Activated CD4-positive, alpha-beta T cell treated with anti-CD3 and anti-CD28 coated beads, Interleukin-2, amount 10 ng/mL, durations not matched to agents 7 days and 5 days (primary cell): ENCODE measurements at places on chromosomes 2 and 18.

DNA sequence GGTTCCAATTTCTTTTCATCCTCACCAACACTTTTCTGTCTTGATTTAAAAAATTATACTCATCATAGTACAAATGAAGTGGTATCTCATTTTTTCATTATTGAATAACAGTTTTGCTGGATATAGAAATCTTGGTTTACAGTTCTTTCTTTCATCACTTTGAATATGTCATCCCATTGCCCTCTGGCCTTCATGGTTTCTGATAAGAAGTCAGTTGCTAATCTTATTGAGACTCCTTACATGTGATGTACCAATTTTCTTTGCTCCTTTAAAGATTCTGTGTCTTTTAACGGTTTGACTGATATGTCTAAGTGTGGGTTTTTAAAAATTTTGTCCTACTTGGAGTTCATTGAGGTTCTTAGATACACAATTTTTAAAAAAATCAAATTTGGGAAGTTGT lies 35.0 kb downstream of the SLC3A1 start:
- DNase-seq: no peak

DNA sequence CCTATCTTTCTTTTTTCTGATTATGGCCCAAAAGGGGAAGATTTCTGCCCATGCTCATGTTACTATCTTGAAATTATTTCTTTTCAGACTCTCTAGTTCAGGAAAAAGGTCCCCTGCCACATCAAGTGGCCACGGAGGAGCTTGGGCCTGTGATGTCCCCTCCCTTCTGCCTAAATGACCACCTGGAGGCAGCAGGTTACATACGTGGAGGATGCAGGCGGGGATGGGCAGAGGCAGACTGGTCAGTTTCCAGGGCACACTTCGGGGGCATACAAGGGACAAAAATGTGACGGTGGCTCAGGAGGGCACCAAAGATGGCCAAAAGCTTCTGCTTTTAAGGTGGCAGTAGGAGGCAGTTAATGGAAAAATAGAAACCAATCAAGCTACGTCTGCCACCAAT lies 30.7 kb upstream of the STEAP3 start:
- DNase-seq: no peak

DNA sequence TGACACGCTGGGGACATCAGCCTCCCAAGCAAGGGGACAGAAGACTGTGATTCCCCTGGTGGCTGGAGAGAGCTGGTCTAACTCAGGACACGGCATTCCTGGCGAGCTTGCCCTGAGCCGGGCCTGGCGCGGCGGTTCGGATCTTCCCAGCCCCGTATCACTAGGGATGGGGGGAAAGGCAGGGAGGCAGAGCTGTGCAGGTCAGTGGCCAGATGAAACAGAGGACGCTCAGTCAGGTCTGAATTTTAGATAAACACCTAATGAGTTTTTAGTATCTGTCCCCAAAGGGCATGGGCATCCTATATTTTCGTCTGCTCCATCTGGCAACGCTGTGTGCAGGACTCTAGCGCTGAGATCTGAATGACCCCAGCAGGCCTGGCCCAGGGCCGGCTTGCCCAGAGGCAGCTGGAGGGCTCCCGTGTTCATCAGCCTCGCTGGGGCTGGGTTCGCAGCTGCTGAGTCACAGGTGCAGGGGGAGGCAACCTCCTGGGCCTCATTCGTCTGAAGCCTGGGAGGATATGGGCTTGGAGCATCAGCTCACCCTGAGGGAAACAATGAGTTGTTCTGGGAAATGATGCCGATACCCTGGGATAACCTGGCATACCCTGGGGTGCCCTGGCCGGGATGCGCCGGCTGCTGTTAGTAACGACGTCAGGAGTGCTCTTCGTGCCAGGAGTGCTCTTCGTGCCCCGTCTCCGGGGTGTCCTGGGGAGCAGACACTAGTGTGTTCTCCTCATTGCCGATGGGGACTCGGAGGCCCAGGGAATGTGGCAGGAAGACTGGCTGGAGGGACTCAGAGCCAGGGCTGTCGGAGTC lies 48.1 kb upstream of the HPCAL1 start:
- DNase-seq: no peak

DNA sequence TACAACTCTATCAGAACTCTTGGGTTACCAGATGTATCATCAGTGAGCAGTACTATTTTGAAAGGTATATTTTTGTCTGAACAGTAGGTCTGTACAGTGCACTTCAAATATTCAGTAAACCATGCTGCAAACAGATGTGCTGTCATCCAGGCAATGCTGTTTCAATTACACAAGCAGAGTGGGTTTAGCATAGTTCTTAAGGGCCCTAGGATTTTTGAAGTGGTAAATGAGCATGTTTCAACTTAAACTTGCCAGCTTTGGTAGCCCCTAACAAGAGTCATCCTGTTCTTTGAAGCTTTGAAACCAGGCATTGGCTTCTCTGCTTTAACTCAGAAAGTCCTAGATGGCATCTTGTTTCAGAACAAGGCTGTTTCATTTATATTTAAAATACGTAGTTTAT lies 1519.9 kb downstream of the SUCLG1 start:
- no peak for DNase-seq

- no peak for DNase-seq
Observed at GRCh38 chr2:67760995-67761394, 301.8 kb downstream of the C1D start.

- DNase-seq: peak; percentile 86
Observed at GRCh38 chr2:39227628-39228412, 15.9 kb downstream of the CDKL4 start.

DNA sequence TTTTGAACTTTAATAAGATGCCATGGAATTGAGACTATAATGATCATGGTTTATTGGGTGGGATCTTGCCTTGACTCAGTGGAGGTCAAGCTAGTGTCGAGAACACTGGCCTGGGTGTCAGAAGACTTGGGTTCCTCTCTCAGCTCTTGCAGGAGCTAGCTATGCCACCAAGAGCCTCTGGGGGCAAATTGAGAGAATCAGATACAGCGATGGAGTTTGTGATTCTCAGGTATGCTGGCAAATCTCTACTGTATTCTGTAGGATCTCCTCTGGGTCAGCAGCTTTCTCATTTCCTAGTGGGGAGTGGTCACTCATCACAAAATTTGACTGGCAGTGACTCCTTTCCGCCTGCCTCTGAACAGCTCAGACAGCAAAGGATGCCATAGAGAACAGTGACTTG lies 477.0 kb downstream of the RNF144A start:
- no peak for DNase-seq

DNA sequence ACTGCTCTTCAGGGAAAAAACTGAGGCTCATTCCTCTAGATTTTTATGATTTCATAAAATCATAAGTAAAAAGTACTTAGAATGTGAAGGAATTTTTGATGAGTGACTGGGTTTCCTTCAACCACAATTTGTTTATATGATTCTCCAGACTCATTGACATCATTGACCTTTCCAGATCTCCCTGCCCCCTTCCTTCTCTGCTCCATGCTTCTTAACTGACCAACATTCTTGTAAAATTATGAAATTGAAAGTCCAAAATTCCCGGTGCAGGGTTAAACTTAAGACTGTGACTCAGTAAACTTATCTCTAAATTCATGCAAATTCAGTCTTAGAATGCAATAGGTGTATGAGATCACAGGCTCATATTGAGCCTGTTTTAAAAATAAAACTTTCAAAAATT lies 648.9 kb downstream of the TDRD15 start:
- no peak for DNase-seq

DNA sequence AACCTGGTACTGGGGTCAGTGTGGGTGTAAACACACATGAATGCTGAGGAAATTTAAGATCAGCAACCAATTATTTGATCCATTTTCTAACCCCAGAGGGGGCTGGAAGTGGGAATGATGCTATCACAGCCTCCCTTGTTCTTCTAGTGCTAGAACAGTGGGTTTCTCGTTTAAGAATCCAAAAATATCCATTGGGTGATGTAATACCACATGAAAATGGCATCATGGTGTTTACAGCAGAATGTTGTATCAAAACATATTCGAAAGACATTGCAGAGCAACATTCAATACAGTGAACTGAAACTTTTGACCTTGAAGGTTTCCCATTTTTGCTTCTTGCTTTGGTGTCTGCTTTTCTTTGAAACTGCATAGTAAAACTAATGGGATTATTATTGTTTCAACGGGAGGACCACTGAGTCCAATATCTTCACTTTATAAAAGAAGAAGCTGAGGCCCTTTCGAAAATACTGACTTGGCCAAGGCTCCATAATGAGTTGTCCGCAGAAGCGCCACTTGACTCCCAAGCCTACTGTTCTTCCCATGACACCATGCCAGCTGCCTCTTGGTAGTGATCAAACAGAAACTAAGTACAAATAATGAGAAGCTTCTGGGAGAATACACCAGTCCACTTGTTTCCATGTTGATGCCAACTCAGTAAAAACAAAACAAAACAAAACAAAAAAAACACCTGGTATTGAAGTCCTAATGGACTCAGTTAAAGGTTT lies 106.1 kb downstream of the COLEC12 start:
- no peak for DNase-seq

GRCh38 chr2:176494949-176495353 lies 225.7 kb downstream of the MTX2 start:
- no peak for DNase-seq

- no peak for DNase-seq
Observed at GRCh38 chr2:96110621-96111256, 5.6 kb downstream of the ADRA2B start.

DNA sequence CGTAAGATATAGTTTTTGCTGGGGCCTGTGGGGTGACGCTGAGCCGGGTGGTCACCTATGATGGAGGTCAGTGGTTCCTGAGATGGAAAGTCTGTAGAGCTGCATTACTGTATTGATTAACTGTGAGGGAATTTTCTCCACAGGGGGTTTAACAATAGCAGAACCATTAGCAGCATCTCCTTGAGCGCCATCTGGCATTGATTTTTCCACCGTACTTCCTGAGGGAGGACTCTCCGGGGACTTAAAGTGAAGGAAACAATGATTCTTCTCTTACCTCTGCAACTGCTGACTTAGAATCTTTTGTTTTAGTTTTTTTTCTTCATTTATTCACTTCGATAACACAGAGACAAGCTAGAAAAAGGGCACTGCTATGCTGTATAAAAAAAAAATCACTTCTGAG lies 22.6 kb upstream of the RNF125 start:
- DNase-seq: no peak

GRCh38 chr2:10283106-10284062 lies 19.3 kb upstream of the HPCAL1 start:
- DNase-seq: no peak

DNA sequence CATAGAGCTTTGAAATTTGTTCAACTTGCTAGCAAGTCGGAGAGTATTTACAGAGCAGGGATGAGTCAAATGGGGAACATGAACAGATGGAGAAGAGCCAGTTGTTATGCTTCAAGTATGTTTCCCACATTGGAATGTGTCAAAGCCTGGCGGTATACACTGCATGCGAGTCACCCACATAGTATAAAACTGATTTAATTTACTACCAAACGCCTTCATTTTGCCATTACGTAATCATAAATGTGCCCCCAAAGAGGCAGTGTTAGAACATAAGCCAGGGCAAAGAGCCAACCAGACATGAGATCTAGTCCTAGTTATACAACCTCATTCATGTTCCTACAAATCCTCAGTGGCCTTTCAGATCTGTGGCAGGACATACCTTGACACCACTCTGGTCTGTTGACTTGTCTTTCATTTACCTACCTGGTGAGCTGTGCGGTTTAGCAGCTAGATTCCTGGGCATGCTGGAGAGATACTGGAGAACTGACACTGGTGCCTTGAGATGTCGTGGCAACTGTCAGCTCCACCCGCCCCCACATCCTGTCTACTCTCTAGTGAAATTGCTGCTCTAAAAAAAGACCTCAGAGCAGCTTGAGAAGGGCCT lies 21.7 kb upstream of the NRP2 start:
- DNase-seq: peak; percentile 63

GRCh38 chr18:331221-331821 lies 63.5 kb upstream of the THOC1 start:
- DNase-seq: no peak

- DNase-seq: no peak
Observed at GRCh38 chr18:39007031-39007902, 1441.7 kb upstream of the CELF4 start.

GRCh38 chr2:17303521-17303920 lies 214.7 kb downstream of the RAD51AP2 start:
- no peak for DNase-seq

DNA sequence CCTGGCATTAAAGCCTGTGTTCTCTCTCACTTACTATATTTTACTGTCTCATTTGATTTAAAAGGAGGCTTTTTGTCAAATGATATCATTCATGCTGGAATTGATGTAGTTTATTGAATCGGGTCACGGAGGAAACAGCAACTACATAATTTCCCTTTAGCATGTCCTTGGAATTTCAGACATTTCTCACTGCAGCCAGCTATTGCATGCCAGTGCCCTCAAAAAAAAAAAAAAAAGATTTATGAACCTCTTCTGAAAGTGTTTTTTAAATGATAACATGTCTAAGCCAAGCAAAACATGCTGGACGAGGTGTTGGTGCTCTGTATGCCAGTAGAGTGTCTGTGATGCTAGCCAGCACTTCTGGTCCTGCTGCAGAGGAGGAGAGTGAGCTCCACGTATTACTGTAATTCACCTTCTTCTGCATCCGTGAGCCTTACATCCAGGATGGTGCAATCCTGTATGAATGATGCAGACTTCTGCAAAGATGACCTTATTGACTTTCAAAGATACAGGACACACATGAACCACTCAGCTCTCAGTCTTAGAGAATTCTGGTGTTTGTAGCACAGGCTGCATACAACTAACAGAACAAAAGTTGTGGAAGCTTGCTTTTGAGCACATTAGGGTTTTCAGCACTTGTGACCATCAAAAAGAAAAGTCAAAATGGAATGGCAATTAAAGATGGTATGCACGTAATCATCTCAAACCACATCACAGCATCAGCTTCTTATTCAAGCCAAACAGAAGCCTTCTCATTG lies 31.1 kb downstream of the UGP2 start:
- no peak for DNase-seq

- DNase-seq: no peak
Observed at GRCh38 chr2:157271590-157272203, 14.2 kb downstream of the GALNT5 start.

DNA sequence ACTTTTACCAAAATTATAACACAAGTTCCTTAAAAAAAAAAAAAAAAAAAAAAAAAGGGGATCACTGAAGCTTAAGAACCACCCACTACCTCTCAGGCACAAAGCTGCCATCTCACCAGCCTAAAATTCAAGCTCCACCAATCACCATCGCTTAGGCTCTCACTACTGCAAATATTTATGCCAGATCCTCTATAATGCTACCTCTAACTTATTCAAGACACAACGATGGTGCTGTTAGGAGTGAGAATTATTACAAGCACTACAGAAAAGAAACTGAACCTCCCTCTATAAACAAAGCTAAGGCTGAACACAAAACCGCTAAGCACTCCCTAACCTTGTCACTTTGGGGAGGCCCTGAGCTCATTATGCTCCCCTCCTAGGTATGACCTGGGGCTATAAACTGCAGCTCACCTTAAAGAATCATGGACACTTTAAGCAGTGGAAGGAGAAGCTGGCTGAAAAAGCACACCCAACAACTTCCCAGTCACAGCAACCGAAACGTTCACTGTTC lies 3.6 kb downstream of the FZD5 start:
- no peak for DNase-seq

DNA sequence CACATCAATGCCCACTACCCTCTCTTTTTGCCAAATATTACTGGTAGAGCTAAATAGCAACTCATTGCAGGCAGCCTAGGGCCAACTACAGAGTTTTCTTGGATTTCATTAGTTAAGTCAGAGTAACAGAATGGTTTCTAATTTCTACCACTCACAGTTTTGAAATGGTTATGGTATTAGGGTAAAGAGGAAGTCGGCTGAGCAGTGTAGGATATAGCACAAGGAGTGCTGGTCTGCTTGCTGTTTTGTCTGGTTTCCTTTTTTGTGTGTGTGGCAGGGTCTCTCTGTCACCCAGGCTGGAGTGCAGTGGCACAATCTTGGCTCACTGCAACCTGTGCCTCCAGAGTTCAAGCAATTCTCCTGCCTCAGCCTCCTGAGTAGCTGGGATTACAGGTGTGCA lies 289.2 kb upstream of the CCDC68 start:
- no peak for DNase-seq

GRCh38 chr2:231369580-231370428 lies 25.7 kb upstream of the B3GNT7 start:
- no peak for DNase-seq
